ENCODE measurements at places on chromosomes 6 and 20.

DNA sequence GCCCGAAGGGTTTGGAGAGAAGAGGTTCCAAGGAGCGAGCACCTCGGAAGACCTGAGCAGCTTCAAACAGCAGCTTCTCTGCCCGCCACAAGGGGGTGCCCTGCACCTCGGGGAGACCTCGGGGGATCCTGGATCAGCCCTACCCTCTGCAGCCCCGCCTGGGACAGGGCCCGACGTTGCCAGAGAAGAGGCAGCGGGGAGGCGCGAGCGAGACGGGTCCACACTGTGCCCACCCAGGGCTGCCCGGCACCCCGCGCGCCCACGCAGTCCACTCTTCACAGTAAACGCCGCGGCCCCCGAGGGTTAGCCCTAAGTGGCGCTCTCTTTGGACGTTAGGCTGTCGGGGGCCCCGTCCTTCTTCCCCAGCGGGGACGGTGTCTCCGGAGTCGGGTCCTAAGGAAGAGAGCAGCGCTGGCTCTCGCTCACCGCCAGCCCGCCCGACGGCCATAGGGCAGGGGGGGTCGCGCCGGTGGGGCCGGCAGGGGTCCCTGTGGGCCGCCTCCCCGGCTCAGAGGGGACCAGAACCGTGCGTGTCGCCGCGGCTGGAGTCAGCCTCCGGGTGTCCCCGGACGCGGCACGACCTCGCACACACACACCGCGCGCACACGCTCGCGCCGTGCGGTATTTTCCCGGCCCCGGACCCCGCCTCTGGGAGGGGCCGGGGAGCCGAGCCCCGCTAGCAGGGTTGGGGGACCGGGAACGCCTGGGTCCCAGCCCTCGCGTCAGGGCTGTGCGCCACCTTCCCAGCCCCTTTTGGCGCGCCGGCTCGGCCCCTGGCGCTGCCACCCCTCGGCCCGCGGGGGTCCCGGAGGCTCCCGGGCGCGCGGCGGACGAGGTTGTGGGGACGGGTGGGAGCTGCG, 929 bp downstream of the CDH22 start:
- peak; percentile 55 for DNase-seq

GRCh38 chr6:30219244-30219643, 6.0 kb upstream of the TRIM26 start:
- DNase-seq: peak; percentile 68

DNA sequence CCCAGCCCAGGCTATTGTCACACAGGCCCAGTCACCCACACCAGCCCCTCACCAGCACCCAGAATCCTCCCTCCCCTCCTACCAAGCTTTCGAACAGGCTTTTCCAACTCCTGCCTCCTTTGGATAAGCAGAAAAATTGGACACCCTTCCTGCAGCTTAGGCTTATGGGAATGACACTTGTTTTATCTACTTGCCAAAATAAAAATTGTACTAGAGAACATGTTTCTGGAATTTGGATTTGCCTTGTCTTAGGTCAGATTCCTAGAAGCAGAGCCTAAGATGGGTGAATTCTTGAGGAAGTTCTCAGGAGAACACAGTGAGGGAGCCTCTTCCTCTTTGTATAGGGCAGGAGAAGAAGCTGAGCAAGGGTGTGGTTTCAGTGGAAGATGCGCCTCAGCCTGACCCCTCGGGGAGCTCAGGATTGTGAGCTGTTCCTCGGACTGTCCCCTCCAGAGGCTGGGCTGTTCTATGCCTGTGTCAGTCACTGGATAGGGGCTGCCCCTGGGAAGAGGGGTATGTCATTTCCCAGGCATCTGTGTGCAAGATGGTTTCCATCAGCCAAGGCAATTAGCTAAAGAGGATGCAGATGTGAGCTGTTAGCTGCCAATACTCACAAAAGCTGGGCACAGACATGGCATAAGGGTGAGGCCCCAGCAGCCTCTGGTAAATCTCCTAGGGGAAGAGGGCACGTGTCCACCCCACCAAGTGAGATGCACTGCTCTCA, 33.9 kb downstream of the ITPR3 start:
- DNase-seq: no peak

GRCh38 chr6:130070792-130071191, 52.4 kb downstream of the L3MBTL3 start:
- DNase-seq: no peak

DNA sequence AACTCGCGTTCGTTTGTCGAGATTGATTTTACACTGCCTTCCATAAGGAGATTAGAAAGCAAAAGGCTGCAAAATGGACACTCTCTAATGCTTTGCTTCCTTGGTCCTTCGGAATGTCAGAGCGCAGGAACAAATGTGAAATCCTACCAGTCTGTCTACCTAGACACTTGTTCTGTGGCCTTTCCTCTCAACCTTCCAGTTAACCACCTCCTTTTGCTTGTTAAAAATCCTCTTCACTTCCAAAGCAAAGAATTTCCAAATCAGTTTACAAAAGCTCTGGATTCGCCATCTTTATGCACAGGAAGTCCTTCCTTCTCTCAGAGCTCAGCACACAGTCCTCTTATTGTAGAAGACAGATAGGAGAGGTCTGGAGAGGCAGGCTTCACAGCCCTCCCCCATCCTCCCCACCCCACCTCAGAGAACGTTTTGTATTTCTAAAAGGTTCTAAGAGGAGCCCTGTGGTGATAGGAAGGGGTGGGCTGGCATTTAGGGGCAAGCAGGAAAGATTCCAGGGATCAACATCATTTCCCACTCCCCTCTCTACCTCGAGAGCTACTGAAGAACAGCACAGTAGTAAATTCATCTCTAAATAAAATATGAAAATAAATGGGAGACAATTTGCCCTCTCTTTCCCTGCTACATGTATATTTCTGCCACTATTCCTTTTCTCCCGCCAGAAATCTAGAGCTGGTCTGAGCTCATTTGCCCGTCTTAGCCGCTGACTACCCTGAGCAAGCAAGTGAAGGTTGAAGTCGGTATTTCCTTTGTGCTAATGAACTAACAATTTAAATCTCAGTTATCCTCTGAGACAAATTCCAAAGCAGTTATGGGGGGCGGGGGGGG, 18.9 kb downstream of the TFAP2A start:
- no peak for DNase-seq

GRCh38 chr6:150184850-150185731, 42.2 kb downstream of the PPP1R14C start:
- DNase-seq: no peak

DNA sequence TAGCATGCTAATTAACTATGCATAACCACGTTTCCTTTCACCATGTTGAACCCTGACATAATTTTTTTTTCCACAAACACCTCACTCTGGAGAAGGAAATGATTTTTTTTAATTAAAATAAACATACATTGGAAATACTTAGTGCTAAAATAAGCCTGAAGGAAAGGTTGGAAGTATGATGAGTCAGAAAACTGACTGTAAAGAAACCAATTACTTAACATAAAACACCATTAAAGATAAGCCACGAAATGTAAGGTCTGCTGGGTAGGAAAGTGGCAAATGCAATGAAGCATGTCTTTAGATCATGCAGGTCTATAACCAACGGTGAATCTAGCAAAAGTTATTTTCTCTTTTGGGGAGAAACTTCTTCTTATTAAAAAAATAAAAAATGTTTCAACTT, 47.5 kb downstream of the OPRM1 start:
- DNase-seq: no peak

DNA sequence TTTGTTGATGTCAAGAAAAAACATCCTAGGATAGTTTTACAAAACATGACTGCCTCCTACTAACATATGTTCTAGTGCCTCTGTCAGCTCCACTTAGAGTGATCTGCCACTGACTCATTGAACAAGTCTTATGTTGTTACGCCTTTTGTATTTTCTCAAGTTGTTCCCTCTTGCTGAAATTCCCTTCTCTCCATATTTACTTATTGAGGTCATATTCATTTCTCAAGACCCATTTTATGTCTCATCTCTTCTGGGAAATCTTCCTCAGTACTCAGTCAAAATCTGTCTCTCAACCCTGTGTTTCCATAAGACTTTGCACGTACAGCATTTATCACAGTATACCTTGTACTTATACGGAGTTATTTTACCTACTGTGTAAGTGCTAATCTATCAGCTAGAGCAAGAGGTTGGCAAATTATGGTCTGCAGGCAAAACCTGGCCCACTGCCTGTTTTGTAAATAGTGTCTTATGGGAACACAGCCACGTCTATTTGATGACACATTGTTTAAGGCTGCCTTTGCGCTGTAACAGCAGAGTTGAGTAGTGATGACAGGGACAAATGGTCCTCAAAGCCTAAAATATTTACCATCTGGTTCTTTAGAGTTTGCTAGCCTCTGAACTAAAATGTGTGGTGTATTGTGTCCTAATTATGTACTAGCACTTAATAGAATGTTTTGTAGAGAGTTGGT, 83.4 kb downstream of the ADGRB3 start:
- peak; percentile 73 for DNase-seq

DNA sequence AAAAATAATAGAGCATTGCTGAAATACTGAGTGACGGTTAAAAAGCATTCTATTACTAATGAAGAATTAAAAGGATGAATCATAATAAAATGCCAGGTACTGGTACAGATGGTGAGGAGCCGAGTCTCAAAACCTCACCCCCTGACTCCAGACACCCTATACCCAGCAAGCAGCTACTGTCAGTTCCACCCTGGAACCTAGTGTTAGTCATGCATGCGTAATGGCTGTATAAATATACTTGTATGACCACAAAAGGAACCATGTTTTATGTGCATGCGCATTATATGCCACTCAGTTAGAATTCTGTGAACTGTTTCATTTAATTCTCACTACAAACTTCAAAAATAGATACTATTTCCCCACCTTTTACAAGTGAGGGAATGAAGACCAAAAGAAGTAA, 568.7 kb upstream of the RNF217 start:
- no peak for DNase-seq

- no peak for DNase-seq
These were observed 86.6 kb downstream of the SLC16A10 start for GRCh38 chr6:111173946-111174345.

- no peak for DNase-seq
These were observed 95.5 kb downstream of the PRND start for GRCh38 chr20:4817230-4817671.

DNA sequence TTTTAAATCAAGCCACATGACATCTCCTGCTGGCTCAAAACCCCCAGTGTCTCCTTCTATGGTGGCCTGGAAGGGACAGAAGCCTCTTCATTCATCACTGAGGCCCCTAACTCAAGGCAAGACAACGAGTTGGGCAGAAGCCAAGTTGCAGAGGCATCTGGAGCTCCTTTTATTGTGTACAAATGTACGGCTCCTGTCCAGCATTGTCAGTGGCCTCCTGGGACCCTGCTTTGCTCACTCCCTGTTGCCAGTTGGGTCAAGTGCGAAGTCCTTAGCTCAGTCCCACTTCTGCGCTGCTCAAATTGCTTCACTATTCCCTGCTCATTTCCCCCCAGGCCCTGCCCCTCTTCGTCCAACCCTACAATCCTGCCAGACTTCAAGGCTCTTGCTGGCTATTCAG, 181.2 kb upstream of the PMEPA1 start:
- no peak for DNase-seq

DNA sequence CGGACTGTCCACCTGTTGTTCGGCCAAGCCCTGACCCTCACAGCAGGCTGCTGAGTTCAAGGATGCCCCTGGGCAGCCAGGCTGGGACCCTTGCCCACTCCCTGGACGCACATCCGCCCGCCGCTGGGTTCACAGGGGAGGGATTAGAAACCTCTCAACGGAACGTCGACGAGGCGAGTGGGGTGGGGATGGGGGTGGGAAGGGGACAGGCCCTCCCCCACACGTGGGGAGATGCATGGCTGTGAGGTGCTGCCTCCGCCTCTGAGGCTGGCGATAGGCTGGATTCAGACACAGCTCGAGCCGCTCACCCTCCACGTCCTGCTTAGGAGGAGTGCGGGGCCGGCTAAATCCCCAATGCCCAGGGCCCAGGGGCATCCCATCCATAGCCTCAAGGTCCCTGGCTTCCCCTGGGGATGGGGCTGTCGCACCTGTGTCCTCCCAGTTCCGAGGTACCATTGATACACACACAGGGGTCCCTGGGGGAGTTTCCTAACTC, 90.6 kb upstream of the BHLHE23 start:
- no peak for DNase-seq

DNA sequence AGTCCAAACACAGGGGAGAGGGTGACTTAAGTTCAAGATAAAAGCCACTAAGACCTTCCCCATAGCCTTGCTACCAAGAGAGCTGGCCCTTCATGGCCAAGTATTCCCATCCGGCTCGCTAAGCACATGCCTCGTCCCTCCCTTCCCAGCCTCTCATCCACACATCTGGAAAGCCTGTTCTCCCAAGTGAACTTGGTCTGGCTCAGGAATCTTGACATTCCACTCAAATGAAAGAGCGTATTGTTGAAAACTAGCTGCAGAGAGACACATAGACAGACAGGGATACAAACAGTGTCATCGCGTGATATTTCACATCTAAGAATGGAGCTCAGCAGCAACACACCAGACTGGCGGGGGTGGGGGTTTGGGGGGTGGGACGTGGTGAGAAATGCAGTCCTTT, 182.8 kb upstream of the FOXQ1 start:
- no peak for DNase-seq

DNA sequence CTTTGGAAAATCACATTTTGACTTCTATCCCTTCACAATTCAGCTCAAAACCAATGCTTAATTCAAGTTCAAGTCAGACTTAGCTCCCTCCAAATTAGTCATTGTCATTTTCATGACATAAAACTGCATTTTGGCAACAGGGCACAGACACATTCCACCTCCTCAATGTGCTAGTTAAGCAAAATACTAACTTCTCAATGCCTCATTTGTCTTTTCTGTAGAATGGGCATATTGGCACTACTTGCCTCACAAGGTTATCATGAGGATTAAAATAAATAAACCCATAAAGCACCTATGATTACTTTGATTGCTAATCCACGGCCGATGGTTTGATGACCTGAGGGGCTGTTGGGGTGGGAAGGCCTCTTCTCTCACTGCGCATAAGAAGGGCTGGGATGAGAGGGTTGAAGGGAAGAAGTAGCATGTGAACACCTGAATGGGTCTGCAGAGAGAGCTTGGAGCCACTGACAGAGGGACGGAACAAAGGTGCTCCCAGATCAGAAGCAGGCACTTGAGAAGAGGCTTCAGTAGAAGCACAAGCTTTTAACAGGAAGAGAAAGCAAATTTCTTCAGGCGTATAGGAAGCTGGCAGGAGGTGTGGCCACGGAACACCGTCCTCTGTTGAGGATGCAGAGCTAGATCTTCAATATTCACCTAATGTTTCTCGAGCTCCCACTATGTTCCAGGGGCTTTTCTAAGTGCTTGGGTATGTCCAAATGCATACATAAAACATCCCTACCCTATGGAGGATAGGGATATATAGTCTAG, 11.7 kb upstream of the TBC1D7 start:
- DNase-seq: no peak

DNA sequence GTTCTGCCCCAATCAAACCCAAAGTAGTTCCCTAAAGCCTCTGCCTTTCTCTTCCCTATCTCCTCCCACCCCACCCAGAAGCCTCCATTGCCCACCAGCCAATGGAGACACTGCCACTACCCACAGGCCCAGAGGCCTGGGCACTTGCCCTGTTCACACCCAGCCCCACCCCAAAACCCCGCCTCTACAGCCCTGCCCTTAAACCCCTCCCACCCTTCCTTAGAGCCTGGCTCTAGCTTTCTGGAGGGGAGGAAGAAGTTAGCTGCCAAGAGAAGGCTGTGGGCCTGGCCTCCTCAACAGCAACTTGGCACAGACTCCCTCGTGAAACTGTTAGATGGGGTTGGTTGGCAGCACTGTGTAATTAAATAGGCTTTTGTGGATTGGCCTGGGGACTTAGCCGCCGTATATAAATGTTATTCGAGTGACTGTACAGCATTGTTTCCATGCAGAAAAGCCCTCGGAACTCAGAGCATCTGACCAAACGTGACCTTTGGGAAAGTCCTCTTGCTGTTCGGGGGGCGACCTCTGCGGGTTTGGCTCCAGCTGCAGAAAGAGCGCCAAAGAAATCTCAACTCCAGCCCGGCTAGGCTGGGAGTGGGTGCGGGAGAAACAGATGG, 31.4 kb downstream of the COL11A2 start:
- peak; percentile 77 for DNase-seq

- peak; percentile 9 for DNase-seq
These were observed 77.1 kb upstream of the MAN1A1 start for GRCh38 chr6:119426619-119427018.

Measured in cardiac fibroblast (primary cell).